ENCODE measurements at places on chromosomes 1 and 21.

GRCh38 chr1:28341591-28341990 lies 12.8 kb downstream of the MED18 start:
- DNase-seq = no peak

GRCh38 chr1:91753878-91754277 lies 132.1 kb downstream of the TGFBR3 start:
- DNase-seq = no peak

GRCh38 chr1:228297822-228298221 lies 90.0 kb downstream of the OBSCN start:
- no peak for DNase-seq

DNA sequence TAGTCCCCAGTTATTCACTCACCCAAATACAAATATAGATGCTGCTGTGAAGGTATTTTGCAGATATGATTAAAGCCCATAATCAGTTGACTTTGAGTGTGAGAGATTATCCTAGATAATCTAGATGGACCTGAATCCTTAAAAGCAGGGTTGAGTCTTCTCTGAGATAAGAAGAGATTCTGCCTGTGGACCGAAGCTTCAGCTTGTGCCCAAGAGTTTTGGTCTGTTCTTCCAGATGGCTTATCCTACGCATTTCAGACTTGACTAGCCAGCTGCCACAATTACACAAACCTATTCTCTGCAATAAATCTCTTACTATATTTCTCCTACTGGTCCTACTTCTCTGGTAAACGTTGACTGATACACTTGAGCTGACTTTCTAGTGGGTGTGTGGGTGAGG lies 145.1 kb downstream of the KCNJ6 start:
- DNase-seq = no peak

DNA sequence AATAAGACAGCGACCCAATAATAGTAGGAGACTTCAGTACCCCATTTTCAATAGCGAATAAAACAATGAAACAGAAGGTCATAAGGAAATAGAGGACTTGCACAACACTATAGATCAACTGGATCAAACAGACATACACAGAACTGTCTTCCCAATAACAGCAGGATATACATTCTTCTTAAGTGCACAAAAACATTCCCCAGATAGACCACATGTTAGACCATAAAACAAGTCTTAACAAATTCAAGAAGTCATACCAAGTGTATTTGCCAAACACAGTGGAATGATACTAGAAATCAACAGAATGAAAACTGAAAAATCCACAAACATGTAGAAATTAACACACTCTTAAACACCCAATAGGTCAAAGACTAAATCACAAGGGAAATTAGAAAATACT lies 78.0 kb downstream of the LBR start:
- DNase-seq = no peak

DNA sequence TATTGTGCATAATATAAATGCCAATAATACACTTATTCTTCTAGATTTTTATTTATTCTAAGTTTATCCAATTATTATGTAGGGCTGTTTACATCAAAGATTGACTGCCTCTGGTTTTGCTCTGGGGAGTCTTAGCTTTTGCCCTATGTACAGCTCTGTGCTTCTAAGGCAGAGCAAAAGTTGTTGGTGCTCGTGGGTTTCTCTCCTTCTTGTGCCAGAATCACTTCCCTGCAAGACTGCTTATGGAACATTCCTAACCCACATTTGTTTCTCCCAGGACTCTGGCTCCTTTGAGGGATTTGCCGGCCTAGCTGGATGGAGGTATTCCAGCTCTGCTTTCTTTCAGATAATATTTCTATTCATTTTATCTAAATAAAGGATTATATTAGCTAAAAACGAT lies 849.1 kb downstream of the USP25 start:
- no peak for DNase-seq

- DNase-seq = peak; percentile 46
Observed at GRCh38 chr21:33403128-33403785, at the start of gene IFNGR2. Gene IFNGR2, plus strand, starts transcription at chr21:33403413. Its CDS starts 131 bp downstream, at chr21:33403544.

DNA sequence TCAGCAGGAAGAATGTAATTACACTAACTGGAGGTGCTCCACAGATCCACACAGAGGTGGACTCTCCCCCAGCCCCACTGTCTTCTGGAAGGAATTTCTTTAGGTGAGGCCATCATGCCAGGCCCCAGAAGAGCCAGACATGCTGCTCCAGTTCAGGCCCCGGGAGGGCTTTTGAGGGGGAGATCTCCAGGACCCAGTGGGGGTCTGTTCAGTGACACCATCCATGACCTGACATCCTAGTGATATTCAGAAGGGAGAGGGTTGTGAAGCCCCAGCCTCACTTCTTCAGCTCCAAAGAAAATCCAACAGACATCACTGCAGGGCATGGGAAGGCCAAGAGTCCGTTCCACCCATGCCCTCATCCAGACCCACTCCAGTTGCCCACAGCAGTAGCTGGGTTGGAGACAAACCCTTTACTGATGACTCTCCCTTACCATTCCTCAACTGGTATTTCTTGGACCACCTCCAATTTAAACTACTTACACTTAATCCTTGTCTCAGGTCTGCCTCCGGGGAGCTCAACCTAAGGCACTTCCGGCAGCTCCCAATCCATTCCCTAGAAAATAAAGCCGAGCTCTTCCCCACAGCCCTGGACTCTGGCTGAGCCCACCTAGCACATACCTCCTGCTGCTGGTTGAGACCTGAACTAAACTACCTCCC lies 39.2 kb downstream of the CSMD2 start:
- no peak for DNase-seq

GRCh38 chr1:247079141-247079874 lies 697 bp upstream of the ZNF670 start:
- no peak for DNase-seq

- no peak for DNase-seq
Observed at GRCh38 chr21:27192281-27192949, 225.5 kb upstream of the ADAMTS5 start.

- no peak for DNase-seq
Observed at GRCh38 chr1:180193141-180194047, 36.7 kb upstream of the LHX4 start.
